Cerebellum (tissue), 4 donors: ENCODE measurements at places on chromosomes 2 and 18.

GRCh38 chr2:86022661-86023365, 82.9 kb downstream of the POLR1A start:
- no peak for DNase-seq

DNA sequence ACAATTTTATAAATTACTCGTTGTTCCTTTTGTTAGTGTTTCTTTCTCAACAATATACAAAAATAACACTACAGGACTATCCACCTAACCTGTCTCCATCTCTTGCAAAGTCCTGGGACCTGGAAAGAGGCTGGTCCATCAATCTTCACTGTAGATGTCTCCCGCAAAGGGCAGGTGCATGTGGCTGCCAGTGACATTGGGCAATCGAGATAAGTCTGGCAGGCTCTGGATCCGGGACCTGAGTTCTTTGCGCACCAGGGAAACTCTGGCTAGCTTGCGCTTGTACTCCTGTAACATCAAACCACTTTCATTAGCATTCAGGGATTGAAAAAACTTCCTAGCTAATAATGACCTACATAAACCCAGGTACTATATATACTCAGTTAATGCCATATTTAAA, 20.5 kb downstream of the RMP24 start:
- DNase-seq = no peak

DNA sequence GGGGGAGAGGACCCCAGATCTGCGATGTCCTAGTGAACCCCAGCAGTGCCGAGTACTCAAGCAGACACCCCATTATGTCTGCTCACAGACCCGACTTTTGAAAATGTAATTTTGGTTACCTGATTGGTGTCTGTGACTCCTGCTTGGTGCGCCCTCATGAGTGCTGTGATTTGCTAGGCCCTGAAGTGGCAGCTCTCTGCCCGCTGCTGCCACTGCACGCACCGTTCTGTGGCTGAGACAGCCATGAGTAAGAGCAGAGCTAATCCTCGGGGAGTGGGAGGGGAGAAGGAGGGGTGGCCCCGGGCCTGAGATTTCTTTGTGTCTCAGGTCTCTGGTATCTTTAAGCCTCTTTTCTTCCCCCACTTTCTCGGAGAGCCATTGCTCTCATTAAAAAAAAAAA, 18.2 kb downstream of the FHOD3 start:
- DNase-seq = no peak

DNA sequence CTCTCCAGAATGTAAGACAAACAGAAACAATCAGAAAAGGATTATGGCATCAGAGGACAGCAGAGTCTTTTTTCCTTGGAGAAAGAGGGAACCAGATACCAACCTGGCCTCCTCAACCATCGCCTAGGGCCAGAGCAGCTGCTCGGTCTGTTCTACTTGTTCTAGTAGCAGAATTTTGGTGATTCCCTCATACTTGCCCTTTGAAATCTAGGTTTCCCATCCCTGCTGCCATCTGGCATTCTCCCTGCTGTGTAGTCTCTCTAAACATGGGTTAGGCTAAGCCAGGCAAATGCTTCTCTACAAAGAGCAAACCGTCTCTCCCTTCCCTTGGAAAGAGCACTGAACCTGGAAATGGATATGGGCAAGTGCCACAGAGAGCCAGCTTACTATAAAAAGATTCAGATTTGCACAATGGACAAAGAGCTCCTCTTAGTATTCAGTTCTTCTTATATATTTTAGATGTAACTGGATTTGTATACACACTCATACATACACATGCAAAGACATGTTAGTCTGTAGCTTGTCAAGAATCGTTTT, 208.6 kb upstream of the ST6GAL2 start:
- no peak for DNase-seq

DNA sequence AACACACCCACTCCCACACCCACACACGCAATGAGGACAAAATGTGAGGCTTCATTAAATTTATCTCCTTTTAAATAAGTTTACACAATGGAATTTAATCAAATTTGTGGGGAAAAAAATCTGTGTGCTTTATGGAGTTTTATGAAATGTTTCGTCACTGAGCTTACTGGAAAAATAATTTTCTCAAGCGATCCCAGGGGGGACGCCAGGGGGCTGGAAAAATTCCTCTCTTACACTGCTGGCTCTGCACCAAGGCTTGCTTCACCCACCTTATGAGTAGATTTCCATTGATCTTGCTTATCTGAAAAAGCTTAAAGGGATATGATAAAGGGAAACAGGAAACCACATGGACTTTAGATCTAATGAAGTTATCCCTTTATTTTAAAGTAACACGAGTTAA, 95.5 kb downstream of the CABYR start:
- DNase-seq = no peak

GRCh38 chr2:69177063-69177771, 164.2 kb downstream of the ANTXR1 start:
- no peak for DNase-seq

GRCh38 chr2:215973954-215974699, 39.2 kb downstream of the MREG start:
- peak; percentile 39 for DNase-seq

GRCh38 chr2:96937586-96937985, 48.8 kb downstream of the FAM178B start:
- DNase-seq = no peak

DNA sequence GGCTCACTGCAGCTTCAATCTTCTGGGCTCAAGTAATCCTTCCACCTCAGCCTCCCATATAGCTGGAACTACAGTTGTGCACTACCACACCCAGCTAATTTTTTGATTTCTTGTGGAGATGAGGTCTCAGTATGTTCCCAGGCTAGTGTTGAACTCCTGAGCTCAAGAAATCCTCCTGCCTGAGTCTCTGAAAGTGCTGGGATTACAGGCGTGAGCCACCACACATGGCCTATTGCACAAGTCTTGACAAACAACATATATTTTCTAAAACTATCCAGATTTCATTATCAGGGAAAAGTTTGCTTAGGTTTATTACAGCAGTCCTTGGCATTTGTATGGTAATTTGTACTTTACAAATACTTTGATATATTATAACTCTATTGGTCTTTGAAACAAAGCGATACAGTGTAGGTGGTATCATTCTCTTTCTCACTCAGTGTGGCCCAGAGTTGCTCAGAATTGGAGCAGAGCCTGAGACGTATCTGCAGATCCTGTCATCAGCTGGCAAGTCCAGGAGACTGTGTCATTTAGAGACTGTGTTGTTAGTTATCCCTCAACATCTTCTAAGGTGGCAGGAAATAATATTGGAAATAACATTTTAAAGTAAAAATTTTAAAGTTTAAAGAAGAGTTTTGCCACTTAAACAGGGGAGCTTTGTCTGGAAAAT, 41.4 kb downstream of the PDK1 start:
- DNase-seq = no peak

DNA sequence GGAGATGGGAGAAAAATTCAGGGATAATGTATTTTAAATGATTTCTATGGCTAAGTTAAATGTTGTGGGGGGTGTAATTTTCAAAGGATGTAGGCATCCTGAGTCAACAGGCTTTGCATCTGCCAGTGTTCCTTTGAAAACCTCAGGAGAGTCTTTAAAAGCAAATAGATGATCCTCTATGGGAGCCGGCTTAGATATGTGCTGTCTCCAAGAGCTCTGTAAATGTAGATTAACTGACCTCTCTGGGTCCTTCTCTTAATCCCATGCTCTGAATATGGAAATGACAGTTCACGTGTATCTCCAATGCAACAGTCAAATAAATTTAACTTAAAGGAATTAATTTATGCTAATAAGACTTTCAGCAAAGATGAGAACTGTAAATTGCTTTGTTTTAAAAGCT, 292.7 kb downstream of the ERBB4 start:
- DNase-seq = no peak

- no peak for DNase-seq
These were observed 543.9 kb upstream of the LINC00305 start for GRCh38 chr18:64692826-64693225.

- no peak for DNase-seq
These were observed 91.3 kb upstream of the TMEM17 start for GRCh38 chr2:62597323-62597722.

- DNase-seq = no peak
These were observed 167.0 kb downstream of the BCL11A start for GRCh38 chr2:60386436-60386835.

DNA sequence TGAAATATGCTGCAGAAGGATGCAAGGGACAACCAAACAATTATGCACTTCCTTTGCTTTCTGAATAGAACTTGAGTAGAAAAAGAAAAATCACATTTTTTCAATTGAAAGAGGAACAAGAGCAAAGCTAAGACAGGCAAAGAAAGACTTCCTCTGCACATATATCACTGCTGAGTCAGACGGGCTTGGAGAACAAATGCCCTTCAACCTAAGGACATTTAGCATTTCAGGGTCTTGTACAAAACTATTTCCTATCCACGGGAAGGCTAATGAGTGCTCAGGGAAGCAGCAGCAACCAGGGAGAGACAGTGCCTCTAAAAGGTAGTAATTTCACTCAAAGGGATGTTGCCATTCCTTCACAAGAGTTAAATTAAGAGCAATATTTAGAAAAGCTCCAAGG, 570.0 kb upstream of the GCFC2 start:
- no peak for DNase-seq

DNA sequence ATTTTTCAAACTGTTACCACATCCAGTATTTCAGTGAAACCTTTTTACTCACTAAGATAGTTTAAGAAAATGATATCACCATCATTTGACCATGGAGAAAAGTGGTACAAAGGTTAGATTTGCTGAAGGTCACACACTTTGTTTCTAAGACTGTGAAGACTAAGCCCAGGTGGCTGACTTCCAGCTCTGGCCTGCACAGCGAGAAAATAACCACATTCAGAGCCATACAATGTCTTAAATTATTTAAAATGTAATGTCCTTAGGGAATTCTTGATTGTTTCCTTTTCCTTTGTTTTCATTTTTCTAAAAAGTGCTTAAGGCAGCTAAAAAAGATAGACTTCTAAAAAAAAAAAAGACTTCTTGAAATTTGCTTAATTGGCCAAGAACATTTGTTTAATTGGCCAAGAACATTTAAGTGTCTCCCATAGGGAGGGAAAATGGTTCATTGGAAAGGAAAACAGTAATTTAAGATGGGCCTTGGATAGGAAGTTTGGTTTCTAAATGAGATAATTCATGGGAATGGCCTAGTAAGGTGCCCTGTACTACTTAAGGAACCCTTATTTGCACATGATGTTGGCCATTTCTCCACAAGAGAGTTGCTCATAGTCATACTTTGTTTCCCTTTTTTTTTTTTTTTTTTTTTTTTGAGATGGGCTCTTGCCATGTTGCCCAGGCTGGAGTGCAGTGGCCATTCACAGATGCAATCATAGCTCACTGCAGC, 45.2 kb downstream of the CYP1B1 start:
- no peak for DNase-seq

DNA sequence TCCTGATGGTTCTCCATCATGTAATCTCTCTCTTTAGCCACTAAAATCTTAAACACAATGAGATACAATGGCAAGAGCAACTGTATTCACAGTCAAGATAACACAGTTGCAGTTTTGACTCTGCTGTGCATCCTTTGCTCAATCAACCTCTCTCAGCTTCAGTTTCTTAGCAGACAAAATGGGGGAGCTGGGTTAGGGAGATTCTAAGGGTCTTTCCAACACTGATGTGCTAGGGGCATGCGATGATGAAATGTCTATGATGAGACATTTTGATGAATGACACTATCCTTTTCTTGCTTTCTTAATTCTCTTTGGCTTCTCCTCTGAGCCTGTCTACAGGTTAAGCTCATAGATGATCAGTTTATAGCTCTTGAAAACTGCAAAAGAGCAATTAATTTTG, 1.1 kb downstream of the SERPINB10 start:
- no peak for DNase-seq

DNA sequence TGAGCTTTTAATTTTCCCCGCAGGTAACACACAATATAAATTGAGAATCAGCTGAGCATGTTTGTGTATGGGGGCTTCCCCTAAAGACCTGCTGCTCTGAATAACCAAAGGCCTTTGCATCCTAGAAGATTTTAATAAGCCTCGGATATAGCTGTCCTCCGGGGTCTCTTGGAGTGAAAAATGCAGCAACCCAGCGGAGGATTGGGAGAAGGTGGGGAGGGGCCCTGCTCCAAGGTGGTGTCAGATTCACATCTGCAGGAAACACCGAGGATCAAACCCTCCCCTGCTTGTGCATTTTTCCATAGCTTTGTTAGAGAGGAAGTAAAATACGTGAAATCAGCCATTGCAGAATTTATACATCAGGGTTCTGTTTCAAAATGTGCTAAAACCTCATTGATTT, 63.0 kb upstream of the OTOF start:
- no peak for DNase-seq

- DNase-seq = no peak
These were observed 5.7 kb upstream of the YPEL5 start for GRCh38 chr2:30141136-30141535.

DNA sequence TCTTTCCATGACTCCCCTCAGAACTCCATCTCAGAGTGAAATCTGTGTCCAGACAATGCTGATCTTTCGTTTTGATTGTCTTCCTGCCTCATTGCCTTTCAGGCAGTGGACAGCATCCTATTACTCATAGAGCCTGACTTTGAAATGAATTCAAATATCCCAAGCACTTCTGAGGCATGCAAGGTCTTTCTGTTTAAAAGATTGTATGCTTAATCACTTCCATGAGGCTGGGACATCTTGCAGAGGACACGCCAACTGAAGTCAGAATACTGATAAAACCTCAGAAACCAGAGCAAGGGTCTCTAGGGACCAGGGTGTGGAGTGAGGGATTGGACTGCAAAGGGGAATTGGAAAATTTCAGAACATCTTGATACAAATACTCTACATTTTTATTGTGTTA, 836.5 kb upstream of the ID2 start:
- DNase-seq = no peak

GRCh38 chr2:63721082-63721424, 120.6 kb upstream of the UGP2 start:
- DNase-seq = no peak

GRCh38 chr2:8572712-8573233, 109.1 kb upstream of the ID2 start:
- no peak for DNase-seq

GRCh38 chr2:172389685-172390339, 37.6 kb upstream of the ITGA6 start:
- no peak for DNase-seq

- no peak for DNase-seq
These were observed 95.4 kb downstream of the ZBTB7C start for GRCh38 chr18:48313792-48314191.

- no peak for DNase-seq
These were observed 12.7 kb downstream of the FAM110C start for GRCh38 chr2:33620-34019.

DNA sequence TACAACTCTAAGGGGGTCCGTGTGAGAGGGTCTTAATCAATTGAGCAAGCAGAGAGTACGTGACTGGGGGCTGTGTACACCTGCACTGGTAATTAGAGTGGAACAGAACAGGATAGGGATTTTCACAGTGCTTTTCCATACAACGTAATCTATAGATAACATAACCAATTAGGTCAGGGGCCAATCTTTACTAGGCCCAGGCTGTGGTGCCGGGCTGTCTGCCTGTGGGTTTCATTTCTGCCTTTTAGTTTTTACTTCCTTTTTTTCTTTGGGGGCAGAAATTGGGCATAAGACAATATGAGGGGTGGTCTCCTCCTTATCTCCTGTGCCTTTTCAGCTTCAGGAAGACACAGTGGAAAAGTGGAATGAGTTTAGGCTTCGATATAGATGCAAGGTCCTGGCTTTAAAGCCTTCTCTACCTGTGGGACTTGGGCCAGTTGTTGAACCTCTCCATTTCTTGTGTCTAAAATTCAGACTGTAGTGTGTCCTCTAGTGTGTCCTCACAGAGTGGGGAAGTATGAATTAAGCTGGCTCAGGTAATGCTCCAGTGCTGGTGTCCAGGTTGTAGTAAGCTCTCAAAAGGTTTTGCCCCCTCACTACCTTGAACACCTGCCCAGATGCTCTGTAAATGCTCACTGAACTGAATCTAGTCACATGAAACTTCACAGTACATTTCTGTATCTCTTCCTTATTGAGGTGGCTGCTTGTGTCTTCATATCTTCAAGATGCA, 422.8 kb downstream of the SETBP1 start:
- no peak for DNase-seq
